ENCODE measurements at places on chromosomes 3 and 15.

GRCh38 chr15:65033659-65034269 lies 4.3 kb upstream of the MTFMT start:
- no peak for DNase-seq

DNA sequence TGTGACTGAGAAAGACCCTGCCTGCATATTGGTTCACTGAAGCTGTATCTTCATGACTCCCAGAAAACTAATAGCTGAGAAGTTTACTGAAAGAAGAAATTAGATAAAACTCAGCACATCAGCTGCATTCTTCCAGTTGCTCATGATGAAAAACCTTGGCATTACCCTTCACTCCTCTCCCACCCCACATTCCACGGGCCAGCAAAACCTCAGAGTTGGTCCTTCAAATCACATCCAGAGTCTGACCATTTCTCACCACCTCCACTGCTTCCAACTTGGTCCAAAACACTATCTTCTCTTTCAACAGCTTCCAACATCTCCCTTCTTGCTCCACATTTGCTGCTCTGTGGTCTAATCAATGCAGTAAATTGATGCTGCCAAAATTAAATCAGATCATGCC lies 97.1 kb downstream of the CD47 start:
- no peak for DNase-seq

DNA sequence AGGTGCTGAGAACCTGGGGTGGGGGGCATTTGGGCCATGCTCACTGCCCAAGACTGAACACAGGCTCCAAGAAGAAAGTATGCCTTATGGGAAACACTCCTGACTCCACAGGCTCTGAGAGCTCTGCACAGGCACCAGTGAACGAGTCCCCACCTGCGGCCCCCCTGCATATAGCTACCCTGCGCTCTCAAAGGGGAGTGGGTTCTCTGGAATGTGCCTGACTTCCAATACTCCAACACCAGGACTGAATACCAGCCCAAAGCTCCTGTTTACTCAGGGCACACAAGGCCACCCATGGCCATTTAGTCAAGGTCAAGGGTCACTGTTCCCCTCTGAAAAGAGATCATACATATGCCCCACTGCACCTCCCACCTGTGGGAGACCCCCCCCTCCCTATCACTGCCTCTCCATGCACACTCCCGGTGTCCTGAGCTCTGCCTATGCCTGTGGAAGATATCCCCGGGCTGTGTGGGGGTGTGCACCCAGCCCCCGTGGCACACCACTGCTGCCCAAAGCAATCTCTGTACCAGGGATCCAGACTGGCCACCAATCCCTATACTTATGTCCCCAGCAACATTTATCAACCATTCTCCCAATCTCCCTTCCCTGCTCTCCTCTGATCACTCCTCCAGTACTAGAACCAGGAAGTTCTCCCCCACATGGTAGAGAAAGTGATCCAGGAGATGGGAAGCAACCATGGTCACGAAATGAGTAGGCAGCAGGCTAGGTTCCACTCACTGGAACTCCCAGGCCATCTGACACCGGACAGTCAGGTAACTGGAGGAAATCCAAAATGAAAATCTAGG lies 1.5 kb upstream of the PLXNB1 start:
- no peak for DNase-seq

DNA sequence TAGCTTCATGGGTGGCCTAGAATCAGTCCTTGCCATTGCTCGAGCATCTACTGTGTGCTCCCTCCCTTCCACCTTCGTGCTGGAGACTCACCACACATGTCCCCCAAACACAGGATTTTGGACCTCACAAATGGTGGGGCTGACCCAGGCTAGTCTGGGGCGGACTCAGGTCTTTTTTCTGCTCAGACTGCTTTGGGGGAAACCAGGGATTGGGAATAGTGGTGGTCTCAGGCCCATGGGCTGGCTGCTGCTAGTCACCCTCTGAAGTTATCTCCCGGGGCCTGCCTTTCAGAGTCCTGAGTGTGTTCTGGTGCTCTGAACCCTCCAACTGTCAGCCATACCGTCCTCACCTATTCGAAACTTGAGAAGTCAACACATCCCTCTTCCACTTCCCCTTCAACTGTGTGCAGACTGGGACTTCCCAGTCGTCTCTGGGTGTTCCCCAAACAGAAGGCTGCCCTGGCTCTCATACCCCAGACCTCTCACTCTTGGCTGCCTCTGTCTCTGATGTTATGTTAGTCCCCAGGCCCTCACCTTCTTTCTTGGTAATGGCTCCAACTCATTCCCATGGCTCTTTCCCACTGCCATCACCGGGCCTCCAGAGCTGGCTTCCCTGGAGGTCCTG lies 46.0 kb downstream of the PPCDC start:
- no peak for DNase-seq

DNA sequence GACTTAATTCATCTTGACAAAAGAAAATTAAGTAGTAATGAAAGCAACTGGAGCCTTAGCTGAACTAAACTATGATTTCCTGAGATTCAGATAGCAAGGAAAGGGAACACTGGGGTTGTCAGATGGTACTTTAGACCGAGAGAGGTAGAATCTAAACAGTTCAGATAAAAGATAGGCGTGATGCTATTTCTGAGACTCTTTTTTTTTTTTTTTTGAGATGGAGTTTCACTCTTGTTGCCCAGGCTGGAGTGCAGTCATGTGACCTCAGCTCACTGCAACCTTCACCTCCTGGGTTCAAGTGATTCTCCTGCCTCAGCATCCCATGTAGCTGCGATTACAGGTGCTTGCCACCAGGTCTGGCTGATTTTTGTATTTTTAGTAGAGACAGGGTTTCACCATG lies 279.9 kb upstream of the UMPS start:
- DNase-seq = no peak

GRCh38 chr3:53182764-53183355 lies 21.9 kb downstream of the PRKCD start:
- no peak for DNase-seq

- DNase-seq = no peak
These were observed 31.2 kb upstream of the TMOD3 start for GRCh38 chr15:51798281-51798680.

- no peak for DNase-seq
These were observed 15.5 kb upstream of the ONECUT1 start for GRCh38 chr15:52805351-52806283.

GRCh38 chr3:8657804-8658305 lies 13.3 kb upstream of the SSUH2 start:
- no peak for DNase-seq

GRCh38 chr3:157390713-157391515 lies 45.7 kb upstream of the PTX3 start:
- no peak for DNase-seq

GRCh38 chr15:36877294-36877693 lies 223.1 kb downstream of the MEIS2 start:
- DNase-seq = no peak

DNA sequence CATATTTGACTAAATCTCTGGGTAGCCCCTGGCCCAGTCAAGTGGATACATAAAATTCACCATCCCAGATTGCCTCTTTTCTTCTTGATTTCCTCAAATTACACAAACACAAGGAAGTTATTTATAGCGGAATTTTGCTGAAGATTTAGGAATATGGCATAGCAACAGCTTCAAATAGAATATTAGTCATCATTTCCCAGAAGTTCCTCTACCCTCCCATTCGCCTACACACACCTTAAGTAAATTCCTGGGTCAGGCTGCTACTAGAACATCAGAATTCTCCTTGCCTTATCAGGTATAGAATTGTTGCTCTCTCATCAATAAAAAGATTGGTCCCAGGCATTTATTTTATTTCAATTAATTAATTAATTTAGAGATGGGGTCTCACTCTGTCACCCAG lies 31.6 kb downstream of the MESD start:
- no peak for DNase-seq

- no peak for DNase-seq
These were observed 63.6 kb downstream of the ZNF621 start for GRCh38 chr3:40588406-40588805.

GRCh38 chr3:141050576-141051442 lies at the start of gene SPSB4:
SPSB4 (plus strand) TSS chr3:141051347; CDS start chr3:141066105, 14,758 bp downstream.
- peak; percentile 61 for DNase-seq

DNA sequence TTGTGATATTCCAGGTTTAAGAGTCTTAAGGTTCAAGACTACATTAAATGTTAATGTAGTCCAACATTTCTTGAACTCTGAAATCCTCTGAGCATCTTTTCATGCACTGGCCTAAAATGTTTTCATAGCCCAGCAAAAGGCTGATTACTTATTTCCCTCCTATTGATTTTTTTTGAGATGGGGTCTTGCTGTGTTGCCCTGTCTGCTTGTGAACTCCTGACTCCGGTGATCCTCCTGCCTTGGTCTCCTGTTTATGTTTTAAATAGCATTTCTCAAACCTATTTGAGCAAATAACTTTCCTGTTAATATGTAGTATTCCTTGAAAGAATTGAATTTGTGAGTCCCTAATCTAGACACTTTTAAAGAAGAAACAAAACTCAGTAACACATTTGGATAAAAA lies 133.5 kb downstream of the IGF1R start:
- DNase-seq = no peak
